RCC 7860 (cell line): ENCODE measurements at places on chromosomes 3 and 15.
A peak's percentile ranks its signal among the peaks of the same experiment; 100 is the strongest.

- DNase-seq: no peak
Measured at GRCh38 chr15:59157840-59158700, 48.6 kb upstream of the LDHAL6B start.

DNA sequence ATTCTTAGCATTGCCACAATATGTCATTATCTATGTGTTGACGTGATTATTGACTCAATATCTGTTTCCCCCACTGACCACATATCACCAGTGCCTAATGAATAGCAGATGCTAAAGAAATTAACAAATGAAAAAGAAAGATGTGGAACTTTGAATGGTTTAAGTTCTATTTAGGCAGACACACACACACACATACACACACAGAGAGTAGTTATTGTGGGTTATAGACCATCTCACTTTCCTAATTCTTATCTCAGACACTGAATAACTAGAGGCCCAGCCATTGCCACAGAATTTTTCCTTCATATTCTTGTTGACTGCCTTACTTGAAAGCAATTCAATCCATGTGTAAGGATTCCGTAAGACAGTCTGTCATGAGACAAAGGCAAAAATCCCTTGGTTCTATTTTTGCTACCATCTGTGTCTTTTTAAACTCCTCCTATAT is 61.9 kb upstream of the PHLDB2 start:
- DNase-seq: no peak

- DNase-seq: no peak
Measured at GRCh38 chr3:178078953-178079352, 457.3 kb upstream of the KCNMB2 start.

- DNase-seq: no peak
Measured at GRCh38 chr15:27485265-27485664, 514.3 kb downstream of the GABRG3 start.

DNA sequence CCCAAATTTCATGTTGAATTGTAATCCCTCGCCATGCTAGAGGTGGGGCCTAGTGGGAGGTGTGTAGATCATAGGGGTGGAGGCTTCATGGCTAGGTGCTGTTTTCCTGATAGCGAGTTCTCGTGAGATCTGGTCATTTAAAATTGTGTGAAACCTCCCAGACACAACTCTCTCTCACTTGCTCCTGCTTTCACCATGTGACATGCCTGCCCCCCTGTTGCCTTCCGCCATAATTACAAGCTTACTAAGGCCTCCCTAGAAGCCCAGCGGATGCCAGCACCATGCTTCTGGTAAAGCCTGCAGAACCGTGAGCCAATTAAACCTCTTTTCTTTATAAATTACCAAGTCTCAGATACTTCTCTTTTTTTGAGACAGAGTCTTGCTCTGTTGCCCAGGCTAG is 36.0 kb downstream of the CCDC54 start:
- DNase-seq: no peak

DNA sequence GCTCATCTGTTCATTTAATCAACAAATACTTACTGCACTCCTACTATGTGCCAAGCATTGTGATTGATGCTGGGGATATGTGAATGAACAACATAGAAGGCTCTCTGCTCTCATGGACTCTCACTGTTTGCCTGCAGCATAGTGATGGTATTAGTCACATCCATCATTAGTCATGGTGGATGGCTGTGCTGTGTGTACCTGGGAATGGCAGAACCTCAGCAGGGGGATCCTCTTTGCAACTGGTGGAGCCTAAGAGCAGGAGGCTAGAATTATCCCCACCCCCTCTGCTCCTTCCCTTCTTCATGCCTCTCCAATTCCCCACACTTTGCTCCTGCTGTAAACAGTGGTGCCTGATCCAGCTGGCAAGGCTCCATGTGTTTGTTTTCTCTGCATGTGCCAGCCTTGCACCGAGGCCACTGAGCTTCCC is 20.5 kb downstream of the BOC start:
- peak; percentile 94 for DNase-seq

DNA sequence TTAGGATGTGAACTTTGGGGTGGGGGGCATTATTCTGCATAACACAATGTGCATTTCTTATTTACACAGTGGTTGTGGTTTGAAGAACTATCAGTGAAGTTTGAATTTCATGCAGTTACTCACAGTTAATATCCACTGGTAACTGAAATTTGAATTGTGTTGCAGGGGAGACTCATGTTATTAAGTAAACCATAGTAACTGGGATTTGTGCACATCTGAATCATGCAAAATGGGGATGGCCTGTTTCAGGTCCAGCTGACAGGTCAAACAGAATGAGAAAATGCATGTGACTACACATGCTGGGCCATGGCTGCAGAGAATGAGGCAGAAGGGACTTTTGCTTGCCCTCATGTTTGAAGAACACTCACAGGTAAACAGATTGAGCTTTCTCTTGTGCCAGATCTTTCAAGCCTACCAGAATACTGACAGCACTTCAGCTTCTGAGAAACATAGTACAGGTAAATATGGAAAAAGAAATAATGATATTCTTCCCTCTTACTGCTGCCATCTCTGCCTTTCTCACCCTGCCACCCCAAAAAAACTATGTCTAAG is 115.0 kb downstream of the POLQ start:
- no peak for DNase-seq

- DNase-seq: no peak
Measured at GRCh38 chr3:46910166-46910760, 32.7 kb downstream of the PTH1R start.

DNA sequence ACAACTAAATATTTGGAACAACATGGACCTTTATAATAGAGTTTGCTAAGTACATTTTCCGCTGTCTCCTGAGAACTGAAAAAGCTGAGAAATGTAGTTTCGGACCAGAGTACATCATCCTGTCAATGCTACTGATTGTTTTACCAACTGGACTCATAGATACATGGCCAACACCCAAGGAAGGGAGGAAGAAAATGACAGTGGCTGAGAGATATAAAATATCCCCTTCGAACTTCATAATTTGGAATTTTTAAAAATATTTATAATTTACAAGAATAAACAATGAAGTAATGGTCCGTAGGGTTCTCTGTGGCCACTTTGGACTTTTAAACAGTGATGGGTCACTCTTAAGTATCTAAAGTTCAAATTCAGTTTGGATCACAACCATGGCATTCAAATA is 1042.7 kb downstream of the MCTP2 start:
- no peak for DNase-seq

- no peak for DNase-seq
Measured at GRCh38 chr15:51401051-51401780, 59.8 kb downstream of the GLDN start.

- no peak for DNase-seq
Measured at GRCh38 chr3:53850895-53851294, 4.5 kb downstream of the IL17RB start.
